Stimulated activated CD4-positive, alpha-beta T cell treated with anti-CD3 and anti-CD28 coated beads, Interleukin-1b, Interleukin-23, amount 100 ng/mL, for 48 hours (primary cell): ENCODE measurements at places on chromosomes 13 and 19.

GRCh38 chr13:112623051-112623711, 35.2 kb upstream of the TUBGCP3 start:
- DNase-seq: no peak

DNA sequence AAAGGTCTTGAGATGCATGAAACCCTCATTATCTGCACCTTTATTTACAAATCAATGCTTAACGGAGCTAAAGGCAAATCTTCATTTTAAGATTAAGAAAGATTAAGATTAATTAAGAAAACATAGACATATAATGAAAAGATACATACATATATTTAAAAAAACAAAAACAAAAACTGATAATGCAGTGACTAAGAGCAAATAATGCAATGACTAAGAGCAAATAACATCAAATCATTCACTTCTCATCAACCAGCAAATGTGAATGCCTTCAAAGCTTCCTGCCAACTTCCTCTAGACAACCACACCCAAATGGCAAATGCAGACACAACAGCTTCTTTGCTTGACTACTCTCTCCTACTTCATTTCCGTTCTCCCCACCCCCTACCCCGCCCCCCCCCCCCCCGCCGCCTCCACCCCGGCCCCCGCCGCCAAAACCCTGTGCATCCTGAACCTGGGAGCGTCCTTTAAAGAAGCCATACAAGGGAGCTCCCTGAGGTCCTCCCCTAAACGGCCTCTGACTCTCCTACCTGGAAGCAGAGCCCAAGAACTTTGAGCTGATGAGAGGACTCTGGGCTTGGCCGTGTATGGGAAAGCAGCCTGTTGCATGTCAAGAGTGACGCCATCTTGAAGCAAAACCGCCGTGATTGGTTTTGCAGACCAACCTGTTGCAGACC, 24.5 kb downstream of the TEX101 start:
- no peak for DNase-seq

GRCh38 chr13:80469853-80470381, 129.0 kb upstream of the SPRY2 start:
- DNase-seq: no peak

GRCh38 chr19:4120559-4121272, 3.2 kb downstream of the MAP2K2 start:
- no peak for DNase-seq

- no peak for DNase-seq
Observed at GRCh38 chr13:81738364-81738763, 1397.4 kb upstream of the SPRY2 start.

DNA sequence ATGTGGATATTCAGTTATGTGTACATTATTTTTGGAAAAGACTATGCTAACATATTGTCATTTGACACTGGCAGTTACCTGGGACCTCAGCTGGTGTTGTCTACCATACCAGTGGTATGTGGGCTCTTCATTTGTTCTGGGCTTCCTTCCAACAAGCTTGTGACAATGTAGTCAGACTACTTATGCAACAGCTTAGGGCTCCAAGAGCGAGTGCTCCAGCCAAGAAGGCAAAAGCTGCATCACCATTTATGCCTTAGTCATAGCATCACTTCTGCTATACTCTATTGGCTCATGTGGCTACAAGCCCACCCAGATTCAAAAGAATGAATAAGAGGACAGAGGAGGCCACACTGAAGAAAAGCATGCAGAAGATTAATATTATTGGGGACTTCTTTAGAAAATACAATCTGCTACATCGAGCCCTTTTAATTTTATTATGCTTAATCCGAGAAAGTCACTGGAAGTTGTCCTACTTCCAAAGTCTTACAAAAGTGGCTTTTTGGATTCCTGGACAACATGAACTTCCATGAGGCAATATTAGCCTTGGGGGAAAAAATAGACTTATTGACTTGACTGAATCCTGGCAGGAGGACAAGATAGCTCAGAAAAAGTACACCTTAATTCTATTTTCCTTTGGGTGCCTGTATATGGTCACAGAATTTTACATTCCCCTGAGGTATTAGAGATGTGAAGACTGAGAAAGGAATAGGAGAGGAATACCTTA, 529.4 kb upstream of the HTR2A start:
- no peak for DNase-seq

DNA sequence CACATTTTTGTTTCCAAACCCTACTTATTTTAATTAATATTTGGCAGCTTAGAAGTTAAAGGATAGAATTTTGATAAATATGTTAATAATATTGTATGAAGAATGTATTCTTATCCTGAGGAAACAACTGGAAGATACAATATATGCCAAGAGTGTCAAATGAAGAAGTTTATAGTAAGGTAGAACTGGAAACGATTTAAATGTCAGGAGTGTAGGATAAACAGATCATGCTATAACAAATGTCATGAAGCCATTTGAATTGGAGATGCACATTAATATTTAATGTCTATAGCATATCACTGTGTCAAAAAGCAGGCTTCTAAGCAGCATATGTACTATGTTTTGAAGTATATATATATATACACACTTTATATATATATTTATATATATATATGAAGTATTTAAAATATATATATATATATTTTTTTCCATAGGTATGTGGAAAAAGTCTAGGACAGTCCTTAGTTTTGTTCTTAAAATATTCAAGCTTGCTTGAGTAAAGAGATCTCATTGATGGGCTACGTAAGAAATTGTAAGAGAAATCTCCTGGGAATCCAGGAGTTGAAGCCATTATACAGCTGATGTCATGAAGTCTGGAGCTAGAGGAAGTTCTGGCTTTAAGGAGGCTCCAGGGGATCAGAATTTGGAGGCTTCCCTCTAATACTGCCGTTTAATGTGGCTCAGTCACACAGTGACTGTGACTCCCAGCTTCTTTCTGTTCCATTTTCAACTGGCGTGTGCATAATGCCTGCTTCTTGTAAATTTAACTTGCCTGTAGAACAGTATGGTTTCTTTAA, 79.9 kb upstream of the MYCBP2 start:
- DNase-seq: no peak

DNA sequence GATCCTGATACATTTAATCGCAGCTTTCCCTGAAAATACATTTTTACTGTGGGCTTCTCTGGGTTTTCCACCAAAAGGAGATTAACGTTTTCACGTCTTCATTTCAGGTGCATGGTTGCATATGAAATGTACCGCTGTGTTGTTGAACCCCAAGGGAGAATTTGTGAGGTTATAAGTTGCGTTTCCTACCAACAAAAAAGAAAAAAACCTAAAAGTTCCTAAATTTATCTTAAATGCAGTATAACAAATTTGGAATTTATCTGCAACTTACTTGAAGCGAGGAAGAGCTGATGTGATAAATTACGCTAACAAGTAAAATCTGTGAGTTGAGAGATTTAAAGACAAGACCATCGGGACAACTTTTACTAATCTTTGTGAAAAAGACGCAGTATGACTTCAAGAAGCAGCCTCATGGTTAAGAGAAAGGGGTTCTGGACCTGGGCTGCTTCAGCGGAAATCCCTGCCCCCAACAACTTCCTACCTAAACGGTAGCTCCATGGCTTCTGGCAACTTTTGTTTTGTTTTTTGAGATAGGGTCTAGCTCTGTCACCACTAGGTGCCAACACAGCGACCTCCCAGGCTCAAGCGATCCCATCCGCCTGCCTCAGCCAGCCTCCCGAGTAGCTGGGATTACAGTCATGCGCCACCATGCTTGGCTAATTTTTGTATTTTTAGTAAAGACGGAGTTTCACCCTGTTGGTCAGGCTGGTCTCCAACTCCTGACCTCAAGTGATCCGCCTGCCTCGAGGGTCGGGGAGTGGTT, 958 bp upstream of the OBI1 start:
- peak; percentile 16 for DNase-seq

DNA sequence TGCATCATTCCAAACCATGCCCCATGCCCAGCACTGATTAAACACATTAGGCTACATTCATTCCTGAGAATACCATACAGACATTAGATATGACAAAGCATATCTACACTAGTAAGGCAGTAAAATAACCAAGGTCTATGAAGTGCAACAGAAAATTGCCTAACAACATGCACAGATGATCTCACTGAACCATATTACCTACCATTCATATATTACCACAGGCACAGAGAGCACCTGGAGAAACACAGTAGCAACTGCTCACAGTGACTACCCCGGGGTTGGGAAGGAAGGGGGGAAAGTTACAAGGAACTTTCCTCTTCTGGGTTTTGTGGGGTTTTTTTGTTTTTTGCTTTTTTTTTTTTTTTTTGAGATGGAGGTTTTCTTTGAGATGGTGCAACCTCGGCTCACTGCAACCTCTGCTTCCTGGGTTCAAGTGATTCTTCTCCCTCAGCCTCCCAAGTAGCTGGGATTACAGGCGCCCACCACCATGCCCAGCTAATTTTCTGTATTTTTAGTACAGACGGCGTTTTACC, 669.6 kb downstream of the UQCRFS1 start:
- no peak for DNase-seq

DNA sequence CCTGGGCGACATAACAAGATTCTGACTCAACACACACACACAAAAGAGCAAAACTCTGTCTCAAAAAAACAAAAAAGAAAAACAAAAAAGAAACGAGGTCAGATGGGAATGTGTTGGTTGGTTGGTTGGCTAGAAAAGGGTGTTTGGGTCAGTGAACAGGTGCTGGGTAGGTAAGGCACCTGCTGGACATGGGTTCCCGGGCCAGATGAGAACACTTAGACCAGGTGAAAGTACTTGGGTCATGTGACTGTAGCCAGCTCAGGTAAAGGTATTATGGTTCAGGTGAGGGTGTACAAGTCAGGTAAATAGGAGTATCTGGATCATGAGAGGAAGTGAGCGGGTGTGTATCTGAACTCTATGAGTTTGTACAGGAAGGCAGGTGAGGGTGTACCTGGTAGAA, 14.5 kb upstream of the ZNF414 start:
- no peak for DNase-seq

GRCh38 chr19:8513687-8514504, at the start of gene ZNF414:
TSS of gene ZNF414 (minus strand) at chr19:8514167. CDS start at chr19:8514046, 121 bp downstream.
- DNase-seq: peak; percentile 96

DNA sequence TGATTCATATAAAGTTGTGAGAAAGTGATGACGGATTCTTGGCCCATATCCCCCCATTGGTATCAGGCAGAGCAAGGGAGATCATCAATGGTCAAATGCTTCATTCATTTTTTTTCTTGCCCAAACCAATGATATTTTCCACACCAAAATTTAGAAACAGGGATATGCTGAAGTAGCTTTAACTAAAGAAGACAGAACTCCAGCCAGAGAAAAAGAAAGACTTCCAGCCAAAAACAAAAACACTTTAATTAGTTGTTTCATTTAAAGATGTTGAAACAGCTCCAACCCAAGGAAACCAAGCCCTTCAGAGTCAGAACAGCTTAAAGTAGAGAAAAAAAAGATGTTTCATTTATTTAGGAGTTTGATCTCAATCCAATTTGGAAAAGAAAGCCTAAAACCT, 358.9 kb upstream of the NBEA start:
- DNase-seq: no peak

- no peak for DNase-seq
Observed at GRCh38 chr13:27128825-27129627, 42.6 kb downstream of the USP12 start.

- no peak for DNase-seq
Observed at GRCh38 chr13:27559719-27560118, 60.6 kb downstream of the LNX2 start.

GRCh38 chr19:4077800-4078684, 11.3 kb upstream of the ZBTB7A start:
- DNase-seq: peak; percentile 45

GRCh38 chr13:112957295-112957677, 11.7 kb upstream of the MCF2L start:
- no peak for DNase-seq

DNA sequence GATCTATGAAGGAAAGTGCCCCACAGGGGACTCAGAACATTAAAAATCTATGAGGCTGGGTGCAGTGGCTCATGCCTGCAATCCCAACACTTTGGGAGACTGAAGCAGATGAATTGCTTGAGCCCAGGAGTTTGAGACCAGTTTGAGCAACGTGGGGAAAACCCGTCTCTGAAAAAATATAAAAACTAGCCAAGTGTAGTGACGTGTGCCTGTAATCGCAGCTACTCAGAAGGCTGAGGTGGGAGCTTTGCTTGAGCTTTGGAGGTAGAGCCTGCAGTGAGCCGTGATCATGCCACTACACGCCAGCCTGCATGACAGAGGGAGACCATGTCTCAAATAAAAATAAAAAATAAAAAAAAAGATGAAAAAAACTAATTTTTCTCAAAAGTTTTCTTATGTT, 1070.6 kb downstream of the PCDH9 start:
- no peak for DNase-seq

GRCh38 chr13:21730186-21730880, 59.5 kb downstream of the FGF9 start:
- DNase-seq: no peak

DNA sequence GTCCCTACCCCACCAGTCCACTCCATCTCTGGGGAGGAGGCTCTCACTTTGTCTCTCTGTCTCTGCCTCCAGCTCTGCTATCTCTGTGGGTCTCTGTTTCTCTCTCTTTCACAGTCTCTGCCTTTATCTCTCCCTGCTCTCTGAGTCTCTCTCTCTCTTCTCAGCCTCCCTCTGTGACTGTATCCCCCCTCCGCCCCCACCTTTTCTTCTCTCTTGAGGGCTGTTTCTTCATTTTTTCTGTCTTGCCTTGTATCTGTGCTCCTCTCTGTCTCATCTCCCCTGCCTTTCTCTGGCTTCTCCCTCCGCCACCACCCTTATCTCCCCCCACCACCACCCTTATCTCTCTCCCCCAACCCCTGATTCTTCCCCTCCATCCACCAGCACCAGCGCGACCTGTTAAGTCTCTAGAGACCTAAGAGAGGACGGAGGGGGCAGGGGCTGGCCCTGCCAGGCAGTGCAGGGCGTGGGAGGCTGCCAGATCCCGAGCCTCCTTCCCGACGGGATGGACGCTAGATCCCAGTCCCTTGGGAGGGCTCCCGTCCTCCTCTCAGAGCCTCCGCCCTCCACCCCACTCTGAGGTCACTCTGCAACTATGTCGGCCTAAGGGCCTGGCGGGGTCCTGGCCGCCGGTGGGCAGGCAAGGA, 1.0 kb downstream of the AXL start:
- no peak for DNase-seq

DNA sequence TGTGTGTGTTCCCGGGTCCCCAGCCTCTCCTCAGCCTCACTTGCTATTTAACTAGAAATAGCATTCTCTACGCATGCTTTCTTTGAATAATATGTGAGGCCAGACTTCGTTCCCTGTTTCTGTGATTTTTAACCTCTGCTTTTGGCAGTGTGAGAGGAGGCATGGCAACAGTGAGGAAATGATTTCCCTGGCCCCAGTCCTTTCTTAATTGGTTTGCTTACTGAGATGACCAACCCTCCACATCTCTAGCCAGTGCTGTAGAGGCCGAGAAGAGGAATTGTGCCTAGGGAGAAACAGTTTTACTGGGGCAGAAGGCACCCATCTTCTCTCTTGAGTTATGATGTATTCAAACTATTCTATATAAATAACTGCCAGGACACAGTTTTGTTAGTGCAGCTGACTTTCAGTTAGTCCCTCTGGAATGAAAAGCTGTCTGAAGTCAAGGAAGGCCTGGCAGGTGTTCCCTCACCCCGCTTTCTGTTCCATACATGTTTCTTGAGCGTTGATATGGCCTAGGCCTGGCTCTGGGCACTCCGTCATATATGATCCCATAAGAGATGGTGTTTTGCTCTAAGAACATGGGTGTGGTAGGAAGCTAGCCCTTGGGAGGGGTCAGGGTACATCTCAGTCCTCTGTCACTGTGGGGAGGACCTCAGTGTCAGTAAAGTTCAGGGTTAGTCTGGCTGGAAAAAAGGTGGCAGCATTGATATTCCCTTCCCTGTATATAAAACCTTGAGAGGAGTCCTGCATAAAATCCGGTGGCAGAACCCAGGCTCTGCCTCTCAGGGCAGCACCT, 73.7 kb upstream of the NPAS1 start:
- DNase-seq: no peak

GRCh38 chr13:24142886-24143285, 17.6 kb upstream of the SPATA13 start:
- DNase-seq: no peak

- DNase-seq: no peak
Observed at GRCh38 chr13:25478186-25478585, 106.4 kb downstream of the ATP8A2 start.
